Natural killer cell (primary cell): ENCODE measurements at places on chromosomes 5 and 9. TPM values are rescaled to one million over a fixed set of nuclear protein-coding genes. Genes with fewer than 3 reads are reported as not detected.

PCDHA13 gene
- total RNA-seq, result not detected

GRCh38 chr5:152164860-152165259, 240.2 kb upstream of the GLRA1 start:
- no peak overlapping the region for H3K4me3 ChIP-seq
- H3K27ac ChIP-seq, result no peak overlapping the region
- no peak for DNase-seq
- no peaks in the 10 kb centered on the region for H3K27me3 ChIP-seq
- H3K36me3 ChIP-seq, result no peaks in the 10 kb centered on the region

GRCh38 chr9:101126556-101126955, 98.0 kb downstream of the PLPPR1 start:
- no peak overlapping the region for H3K4me3 ChIP-seq
- no peaks in the 10 kb centered on the region for H3K4me1 ChIP-seq

DNA sequence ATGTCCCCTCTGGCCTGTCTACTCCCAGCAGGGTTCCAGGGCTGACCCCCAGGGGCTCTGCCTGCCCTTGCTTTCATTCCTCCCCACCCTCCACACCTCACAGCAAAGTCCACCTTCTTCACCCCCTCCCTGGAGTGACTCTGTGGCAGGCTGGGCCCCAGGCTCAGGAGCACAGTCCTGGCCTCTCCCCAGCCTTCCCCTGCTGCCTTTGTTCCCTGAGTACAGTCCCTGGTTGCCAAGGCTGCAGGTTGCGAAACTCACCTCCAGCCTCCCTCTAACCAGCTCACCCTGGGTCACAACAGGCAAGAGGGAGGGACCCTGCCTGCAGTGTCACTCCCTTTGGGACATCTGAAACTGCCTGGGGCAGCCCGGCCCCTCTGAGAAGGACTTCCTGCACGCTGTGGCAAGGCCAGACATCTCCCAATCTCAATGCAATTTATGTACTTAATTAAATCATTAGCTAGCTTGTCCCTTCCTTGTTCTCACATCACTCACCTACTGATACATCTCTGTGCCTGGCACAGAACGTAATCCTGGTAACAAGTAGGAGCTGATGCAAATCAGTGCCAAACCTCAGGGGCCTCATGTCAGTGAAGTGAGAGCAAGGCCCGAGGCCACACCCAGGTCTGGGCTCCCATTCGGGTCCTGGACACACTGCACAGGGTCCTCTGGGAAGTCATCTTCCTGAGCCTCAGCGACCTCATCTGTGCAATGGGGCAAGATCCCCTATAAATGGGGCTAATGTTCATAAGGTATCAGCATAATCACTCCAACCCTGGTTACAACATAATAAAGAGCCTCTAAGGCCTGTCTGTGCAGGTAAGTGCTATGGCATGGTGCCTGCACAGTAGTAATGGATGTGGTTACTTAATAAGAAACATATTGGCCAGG, 27.3 kb upstream of the TRIM14 start:
- no peak for DNase-seq
- no peaks in the 10 kb centered on the region for H3K27me3 ChIP-seq
- no peaks in the 10 kb centered on the region for H3K36me3 ChIP-seq
- no peak overlapping the region for H3K4me3 ChIP-seq
- H3K27ac ChIP-seq, result no peak overlapping the region

DNA sequence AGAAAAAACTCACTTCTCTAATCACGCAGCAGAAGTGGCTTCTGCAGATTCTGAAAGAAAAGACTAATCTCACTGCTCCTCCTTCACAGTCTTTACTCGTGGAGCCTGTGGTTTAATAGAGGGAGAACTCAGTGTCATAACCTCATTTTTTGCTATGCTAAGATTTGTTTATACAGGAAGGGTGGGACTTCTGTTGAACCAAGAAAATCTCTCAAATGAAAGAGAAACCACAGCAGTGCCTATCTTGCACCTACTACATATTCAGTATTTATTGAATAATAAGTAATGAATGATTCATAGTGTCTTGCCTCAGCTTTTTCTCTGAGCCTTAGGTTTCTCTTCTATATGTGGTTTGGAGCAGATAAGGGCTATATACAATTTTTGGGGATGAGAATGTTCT, 136.1 kb upstream of the DMAC1 start:
- H3K4me3 ChIP-seq, result no peak overlapping the region
- H3K27ac ChIP-seq, result peak overlapping the region; percentile 80
- H3K36me3 ChIP-seq, result no peaks in the 10 kb centered on the region
- H3K4me1 ChIP-seq, result peaks cover 21% of the 10 kb centered on the region
- peak; percentile 73 for DNase-seq

DNA sequence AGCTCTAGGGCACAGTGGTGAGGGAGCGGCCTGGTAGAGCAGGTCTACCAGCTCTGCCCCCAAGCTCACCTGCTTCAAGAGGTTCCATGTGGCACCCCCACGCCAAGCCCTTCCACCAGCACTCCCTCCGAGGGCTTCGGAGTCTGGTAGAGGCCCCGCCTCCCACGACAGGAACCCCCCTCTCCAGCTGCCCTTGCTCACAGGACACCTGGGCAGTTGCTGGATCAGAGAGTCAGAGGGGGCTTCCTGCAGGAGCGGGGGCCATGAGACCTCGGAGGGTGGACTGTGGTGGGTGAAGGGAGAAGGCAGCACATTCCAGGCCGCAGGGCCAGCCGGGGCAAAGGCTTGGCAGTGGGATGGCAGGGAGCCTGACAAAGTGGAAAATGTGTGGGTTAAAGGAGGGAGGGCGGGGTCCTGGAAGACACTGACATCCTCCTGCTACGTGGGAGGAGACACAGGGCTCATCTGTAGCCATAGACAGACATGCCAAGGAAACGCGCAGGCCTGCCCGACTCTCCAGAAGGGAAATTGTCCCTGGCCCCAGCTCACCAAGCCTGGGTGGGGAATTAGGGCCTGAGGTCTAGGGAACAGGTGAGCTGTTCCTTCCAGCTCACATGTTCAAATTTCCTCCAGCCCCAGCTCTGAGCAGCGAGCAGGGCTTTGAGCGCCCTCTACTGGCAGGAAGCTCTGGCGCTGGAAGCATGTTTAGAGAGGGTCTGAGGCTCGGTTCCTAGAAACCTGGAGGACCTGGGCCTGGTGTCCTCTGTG, 74.2 kb downstream of the NTNG2 start:
- peak; percentile 90 for DNase-seq
- H3K4me1 ChIP-seq, result peaks cover 18% of the 10 kb centered on the region
- H3K27ac ChIP-seq, result no peak overlapping the region
- H3K36me3 ChIP-seq, result no peaks in the 10 kb centered on the region

GRCh38 chr9:127943731-127944144, 6.1 kb upstream of the DPM2 start:
- peaks cover 31% of the 10 kb centered on the region for H3K36me3 ChIP-seq
- peaks cover 16% of the 10 kb centered on the region for H3K4me1 ChIP-seq
- peak; percentile 88 for DNase-seq
- H3K27me3 ChIP-seq, result no peaks in the 10 kb centered on the region
- H3K4me3 ChIP-seq, result no peak overlapping the region
